ENCODE measurements at places on chromosomes 12 and 14. TPM values are rescaled to one million over a fixed set of nuclear protein-coding genes. Genes with fewer than 3 reads are reported as not detected.

Gene ABHD12B
- total RNA-seq, result not detected

Gene STAC3
- 0.53 TPM for total RNA-seq

Gene GYS2
- total RNA-seq, result not detected

Gene GPX2
- total RNA-seq, result 258 TPM

Gene SLC25A29
- total RNA-seq, result 9.9 TPM
